ENCODE measurements at places on chromosomes 5 and 9. TPM values are rescaled to one million over a fixed set of nuclear protein-coding genes. Genes with fewer than 3 reads are reported as not detected.

PCDHB7 gene
- 0.16 TPM for polyA plus RNA-seq

SCGB3A2 gene
- polyA plus RNA-seq, result not detected

ELOVL7 gene
- 0.20 TPM for polyA plus RNA-seq

SWI5 gene
- polyA plus RNA-seq, result 22.6 TPM

HAPLN1 gene
- not detected for polyA plus RNA-seq

SLC6A19 gene
- polyA plus RNA-seq, result 0.03 TPM

All from psoas muscle (tissue), 8 donors.